ENCODE measurements at places on chromosomes 1 and 21.
A peak's percentile ranks its signal among the peaks of the same experiment; 100 is the strongest.

DNA sequence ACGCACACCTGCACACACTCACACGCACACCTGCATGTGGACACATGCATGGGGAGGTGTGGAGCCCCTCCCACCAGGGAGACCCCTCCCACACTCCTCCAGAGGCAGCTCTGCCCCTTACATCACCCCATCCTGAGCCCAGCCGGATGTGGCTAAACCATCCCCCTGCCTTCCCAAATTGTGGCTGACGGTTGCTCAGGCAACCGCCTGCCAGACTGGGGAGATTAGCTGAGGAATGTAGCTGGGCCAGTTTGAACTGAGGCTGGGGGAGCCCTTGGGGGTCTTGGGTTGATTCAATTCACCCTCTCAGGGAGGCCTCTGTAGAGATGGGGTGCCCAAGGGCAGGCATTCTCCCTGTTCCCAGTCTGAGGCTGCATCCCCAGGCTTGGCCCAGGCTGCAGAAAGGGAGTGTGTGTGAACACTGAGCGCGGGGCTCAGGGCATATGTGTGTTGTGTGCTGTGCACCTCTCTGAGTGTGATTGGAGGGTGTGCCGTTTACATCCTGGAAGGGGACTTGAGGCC, 12.9 kb downstream of the PTPRU start:
- DNase-seq = peak; percentile 50

- DNase-seq = no peak
Measured at GRCh38 chr1:2650967-2651645, 18.3 kb upstream of the MMEL1 start.

DNA sequence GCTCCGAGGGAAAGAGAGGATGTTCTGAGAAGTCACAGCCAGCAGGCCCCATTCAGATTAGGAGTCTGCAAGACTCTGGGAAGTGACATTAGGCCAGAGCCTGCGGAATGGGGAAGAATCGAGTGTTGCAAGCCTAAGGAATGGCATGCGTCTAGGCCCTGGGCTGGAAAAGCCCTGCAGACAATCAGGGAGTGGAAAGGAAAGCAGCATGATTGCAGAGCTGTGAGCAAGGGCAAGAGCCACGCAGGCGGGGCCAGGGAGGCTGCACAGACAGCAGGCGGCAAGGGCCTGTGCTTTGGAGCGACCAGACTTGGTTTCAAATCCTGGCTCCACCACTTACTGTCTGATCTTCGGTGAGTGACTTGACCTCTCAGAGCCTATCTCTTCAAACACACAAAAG, 118.2 kb downstream of the RRAGC start:
- DNase-seq = peak; percentile 35

DNA sequence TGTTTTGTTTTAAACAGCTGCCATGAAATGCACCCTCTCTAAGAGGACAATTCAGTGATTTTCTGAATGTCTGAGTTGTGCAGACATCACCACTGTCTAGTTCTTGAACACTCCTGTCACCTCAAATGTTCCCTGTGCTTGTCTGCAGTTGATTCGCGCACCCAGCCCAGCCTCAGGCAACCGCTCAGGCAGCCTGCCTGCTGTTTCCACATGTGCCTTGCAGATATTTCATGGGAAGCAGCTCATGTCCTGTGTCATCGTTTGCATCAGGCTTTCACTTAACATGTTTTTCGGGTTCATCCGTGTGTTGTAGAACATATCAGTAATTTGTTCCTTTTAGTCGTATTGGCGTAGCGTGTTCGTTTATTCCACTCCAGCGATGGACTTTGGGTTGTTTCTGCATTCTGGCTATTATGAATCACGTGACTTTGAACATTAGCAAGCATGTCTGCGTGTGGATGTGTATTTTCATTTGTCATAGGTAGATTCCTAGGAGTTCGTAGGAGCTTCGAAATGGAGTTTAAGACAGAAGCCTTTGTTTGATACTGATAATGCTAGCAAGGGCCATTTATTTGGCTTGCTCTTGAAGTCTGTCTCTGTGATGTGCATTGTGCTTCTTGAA, 12.1 kb downstream of the ADARB1 start:
- no peak for DNase-seq

- no peak for DNase-seq
Measured at GRCh38 chr1:6491081-6491449, 402 bp downstream of the PLEKHG5 start.

GRCh38 chr1:76871355-76871974, 4.2 kb downstream of the ST6GALNAC5 start:
- no peak for DNase-seq

- DNase-seq = no peak
Measured at GRCh38 chr1:230334447-230334837, 91.7 kb downstream of the PGBD5 start.

DNA sequence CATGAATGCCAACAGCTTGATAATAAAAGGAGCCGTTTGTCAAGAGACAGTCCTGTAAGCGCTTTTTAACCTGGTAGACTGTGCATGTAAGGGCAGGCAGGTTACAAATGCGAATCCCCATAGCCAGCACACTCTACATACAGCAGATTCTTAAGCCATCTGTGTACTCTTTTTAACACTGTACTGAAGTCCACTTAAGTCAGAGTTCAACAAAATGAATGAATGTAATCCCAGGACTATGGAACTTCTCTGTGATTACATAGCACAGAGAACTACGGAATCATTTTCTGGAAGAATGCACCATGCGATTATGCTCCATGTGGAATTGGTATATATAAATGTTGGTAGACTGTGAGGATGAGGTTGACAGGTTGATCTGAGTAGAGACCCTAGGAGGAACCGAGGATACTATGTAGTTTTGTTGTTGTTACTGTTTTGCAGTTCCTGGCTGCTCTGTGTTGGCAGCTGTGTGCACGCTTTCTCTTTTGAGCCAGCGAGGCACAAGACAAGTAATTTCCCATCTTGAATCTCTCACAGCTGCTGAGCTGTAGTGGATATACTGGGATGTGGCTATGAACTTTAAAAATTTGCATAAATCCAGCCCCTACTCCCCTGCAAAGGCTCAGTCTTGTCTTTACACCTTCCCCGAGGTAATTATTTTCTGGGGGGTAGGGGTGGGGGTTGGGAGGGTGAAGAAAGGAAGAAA, 21.9 kb downstream of the LRRC8D start:
- DNase-seq = peak; percentile 46

GRCh38 chr1:74963120-74963519, 171.1 kb upstream of the LHX8 start:
- DNase-seq = no peak

DNA sequence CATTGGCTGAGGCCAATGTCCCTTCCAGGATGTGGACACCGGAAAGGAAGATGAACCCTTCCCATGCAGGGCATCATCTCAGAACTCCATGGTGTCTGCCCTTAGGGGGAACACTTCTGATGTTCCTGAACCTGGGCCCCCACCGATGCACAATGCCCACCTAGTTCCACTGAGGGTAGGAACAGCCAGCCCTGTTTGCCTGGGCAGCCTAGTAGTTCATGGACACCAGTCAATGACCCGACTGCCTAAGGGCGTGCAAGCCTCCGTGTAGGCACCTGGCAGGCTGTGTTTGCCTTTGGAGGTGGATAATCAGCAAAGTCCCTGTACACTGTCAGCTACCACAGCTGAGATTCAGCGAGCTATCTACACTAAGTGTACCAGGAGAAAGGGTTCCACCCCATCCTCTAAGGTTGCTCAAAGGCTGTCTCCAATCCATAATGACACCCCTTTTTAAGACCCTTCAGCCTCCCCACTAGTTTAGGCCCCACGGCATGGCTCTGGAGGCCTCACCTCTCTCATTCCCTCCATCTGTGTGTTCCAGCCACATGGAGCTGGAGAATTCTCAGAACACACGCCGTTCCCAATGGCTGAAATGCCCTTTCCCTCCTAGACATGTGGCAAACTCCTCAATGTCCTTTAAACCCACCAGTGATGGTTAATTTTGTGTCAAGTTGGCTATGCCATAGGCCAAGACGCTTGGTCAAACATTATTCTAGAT, 124.8 kb upstream of the EDN2 start:
- DNase-seq = no peak
